ENCODE measurements at places on chromosomes 4 and X. TPM values are rescaled to one million over a fixed set of nuclear protein-coding genes. Genes with fewer than 3 reads are reported as not detected.

DNA sequence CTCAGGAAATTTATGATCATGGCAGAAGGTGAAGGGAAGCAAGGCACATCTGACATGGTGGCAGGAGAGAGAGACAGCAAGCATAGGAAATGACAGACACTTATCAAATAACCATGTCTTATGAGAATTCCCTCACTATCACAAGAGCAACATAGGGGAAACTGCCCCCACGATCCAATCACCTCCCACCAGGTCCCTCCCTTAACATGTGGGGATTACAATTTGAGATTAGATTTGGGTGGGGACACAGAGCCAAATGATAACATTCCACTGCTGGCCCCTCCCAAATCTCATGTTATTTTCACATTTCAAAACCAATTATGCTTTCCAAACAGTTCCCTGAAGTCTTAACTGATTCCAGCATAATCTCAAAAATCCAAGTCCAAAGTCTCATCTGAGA lies 8.2 kb upstream of the TMA16 start:
- no peak overlapping the region for H3K27ac ChIP-seq
- H3K4me3 ChIP-seq = no peak overlapping the region
- DNase-seq = no peak
- no peaks in the 10 kb centered on the region for H3K36me3 ChIP-seq
- peaks cover 20% of the 10 kb centered on the region for H3K27me3 ChIP-seq

DNA sequence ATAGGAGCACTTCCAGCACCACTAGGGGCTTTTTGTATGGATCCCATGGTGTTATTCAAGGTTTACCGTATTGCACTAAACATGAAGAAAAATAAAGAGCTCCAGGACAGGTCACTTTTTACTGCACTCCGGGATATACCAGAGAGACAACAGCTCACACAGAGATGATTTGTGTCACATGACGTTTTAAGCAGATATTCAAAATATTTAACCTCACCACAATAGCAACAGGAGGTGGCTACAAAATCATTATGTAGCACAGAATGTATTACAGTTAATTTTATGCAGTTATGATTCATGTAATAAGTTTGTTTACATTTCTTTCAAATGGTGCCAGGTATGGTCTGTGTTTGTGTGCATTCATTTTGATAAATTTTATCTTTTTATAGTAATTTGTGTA lies 100.6 kb downstream of the LUZP4 start:
- no peaks in the 10 kb centered on the region for H3K27me3 ChIP-seq
- H3K36me3 ChIP-seq = no peaks in the 10 kb centered on the region
- no peak overlapping the region for H3K4me3 ChIP-seq
- no peak overlapping the region for H3K27ac ChIP-seq

PHOX2B gene
- total RNA-seq = not detected

DNAAF6 gene
- not detected for total RNA-seq

DNA sequence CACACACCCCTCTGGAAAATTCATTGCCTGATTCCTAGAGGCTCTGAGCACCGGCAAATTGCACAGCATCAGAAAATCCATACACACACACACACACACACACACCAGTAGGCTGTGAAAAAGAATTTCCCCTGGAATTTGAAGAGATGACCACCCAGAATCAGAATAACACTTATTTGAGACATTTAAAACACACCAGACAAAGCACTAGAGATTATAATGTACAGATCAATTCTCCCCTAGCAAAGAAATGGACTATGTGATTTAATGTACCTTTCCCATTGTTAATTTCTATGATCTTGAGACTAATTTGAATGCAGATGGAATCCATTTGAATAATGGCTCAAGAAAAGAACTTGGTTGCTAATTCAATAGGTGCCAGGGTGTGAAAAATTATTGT lies 399.3 kb downstream of the HNRNPD start:
- no peak overlapping the region for H3K27ac ChIP-seq
- no peak for DNase-seq
- H3K27me3 ChIP-seq = no peaks in the 10 kb centered on the region
- H3K4me3 ChIP-seq = no peak overlapping the region
- H3K4me1 ChIP-seq = no peaks in the 10 kb centered on the region

DNA sequence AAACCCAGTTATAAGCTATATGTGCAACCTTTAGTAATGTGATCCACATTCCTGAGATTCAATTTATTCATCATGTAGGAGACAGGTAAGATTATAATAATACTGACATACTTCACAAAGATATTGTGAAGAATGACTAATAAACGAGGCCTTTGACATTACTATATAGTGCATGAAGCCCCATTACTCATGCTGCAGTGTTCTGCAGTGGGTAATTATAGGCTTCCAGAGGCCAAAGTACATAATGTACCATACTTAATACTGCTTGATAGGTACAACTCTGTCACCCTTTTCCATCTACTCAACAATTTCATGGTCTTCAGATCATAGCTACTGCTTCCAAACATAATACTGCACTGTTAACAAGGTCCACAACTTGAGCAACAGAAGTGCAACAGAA lies 68.9 kb downstream of the COL25A1 start:
- DNase-seq = no peak
- no peaks in the 10 kb centered on the region for H3K4me1 ChIP-seq
- H3K4me3 ChIP-seq = no peak overlapping the region
- H3K36me3 ChIP-seq = no peaks in the 10 kb centered on the region

DNA sequence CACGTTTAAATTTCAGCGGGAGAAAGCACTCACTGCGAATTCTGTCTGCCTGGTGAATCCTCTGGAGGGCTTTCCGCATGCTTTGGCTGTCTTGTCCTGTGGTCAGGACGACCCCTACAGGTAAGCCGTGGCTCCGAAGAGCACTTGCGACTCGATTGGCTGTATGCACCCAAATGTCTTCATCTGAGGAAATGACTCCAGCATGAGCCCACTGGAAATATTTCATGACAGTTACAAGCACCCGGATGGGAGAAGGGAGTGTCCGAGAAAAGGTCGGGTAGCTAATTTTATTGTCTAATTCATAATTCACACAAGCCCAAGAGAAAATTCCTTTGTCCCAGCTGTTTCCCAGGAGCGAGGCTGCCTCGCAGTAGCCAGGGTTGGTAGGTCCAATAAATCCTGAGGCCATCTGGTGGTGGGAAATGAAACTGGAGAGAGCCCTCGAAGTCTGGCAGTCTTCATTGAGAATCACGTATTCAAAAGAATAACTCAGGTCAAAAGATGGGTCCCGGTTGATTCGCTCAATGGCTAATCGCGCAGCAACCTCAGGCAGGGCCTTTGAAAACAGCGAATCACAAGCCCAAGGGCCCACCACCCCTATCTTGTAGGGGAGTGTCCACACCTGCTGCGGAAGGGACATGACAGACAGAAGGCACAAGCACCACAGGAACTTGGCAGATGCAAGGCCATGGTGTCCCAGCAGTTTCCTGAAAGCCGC lies 6.6 kb downstream of the GUCY2F start:
- DNase-seq = no peak
- peaks cover 2% of the 10 kb centered on the region for H3K4me1 ChIP-seq
- H3K36me3 ChIP-seq = no peaks in the 10 kb centered on the region
- H3K27ac ChIP-seq = no peak overlapping the region
- H3K27me3 ChIP-seq = no peaks in the 10 kb centered on the region

All from activated CD4-positive, alpha-beta memory T cell treated with anti-CD3 and anti-CD28 coated beads, Interleukin-2, amount 10 ng/mL, durations not matched to agents 7 days and 5 days (primary cell).